Activated naive CD4-positive, alpha-beta T cell treated with anti-CD3 and anti-CD28 coated beads for 36 hours (primary cell): ENCODE measurements at places on chromosomes 13 and 19.

- peaks cover 12% of the 10 kb centered on the region for H3K27me3 ChIP-seq
- H3K27ac ChIP-seq, result no peak overlapping the region
These were observed 42.8 kb upstream of the CLDN10 start for GRCh38 chr13:95509521-95510310.

- H3K27me3 ChIP-seq, result peaks cover 7% of the 10 kb centered on the region
- H3K4me1 ChIP-seq, result peaks cover 19% of the 10 kb centered on the region
- H3K4me3 ChIP-seq, result no peak overlapping the region
- H3K27ac ChIP-seq, result no peak overlapping the region
- H3K36me3 ChIP-seq, result no peaks in the 10 kb centered on the region
These were observed 4.6 kb downstream of the TMC4 start for GRCh38 chr19:54168174-54168917.

GRCh38 chr19:44891016-44891882, at the start of gene TOMM40:
TOMM40 (plus strand) TSS chr19:44891254; CDS start chr19:44891416, 162 bp downstream.
- peaks cover 37% of the 10 kb centered on the region for H3K4me1 ChIP-seq
- peak; percentile 22 for DNase-seq
- H3K4me3 ChIP-seq, result peak within 1 kb of the TSS; percentile 85
- no peaks in the 10 kb centered on the region for H3K27me3 ChIP-seq
- peak within 1 kb of the TSS; percentile 94 for H3K27ac ChIP-seq

DNA sequence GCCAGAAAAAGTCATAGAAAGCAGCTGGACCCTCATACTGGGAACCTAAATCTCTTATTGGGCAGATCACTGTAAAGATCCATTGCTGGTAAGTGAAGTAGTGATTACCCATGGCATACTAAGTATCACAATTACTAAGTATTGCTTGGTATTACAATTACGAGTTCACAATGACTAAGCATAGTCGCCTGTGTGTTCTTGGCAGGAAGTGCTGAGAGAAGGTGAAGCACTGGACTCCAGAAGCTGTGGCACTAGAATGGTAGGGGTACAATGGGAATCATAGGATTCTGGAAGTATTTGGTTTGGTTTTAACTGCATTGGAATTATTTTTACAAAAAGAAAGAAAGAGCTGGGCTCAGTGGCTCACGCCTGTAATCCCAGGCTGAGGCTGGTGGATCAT, 20.3 kb downstream of the LGALS16 start:
- H3K36me3 ChIP-seq, result no peaks in the 10 kb centered on the region
- peaks cover 1% of the 10 kb centered on the region for H3K27me3 ChIP-seq
- H3K4me1 ChIP-seq, result peaks cover 70% of the 10 kb centered on the region
- DNase-seq, result peak; percentile 49
- H3K4me3 ChIP-seq, result peak overlapping the region; percentile 11

DNA sequence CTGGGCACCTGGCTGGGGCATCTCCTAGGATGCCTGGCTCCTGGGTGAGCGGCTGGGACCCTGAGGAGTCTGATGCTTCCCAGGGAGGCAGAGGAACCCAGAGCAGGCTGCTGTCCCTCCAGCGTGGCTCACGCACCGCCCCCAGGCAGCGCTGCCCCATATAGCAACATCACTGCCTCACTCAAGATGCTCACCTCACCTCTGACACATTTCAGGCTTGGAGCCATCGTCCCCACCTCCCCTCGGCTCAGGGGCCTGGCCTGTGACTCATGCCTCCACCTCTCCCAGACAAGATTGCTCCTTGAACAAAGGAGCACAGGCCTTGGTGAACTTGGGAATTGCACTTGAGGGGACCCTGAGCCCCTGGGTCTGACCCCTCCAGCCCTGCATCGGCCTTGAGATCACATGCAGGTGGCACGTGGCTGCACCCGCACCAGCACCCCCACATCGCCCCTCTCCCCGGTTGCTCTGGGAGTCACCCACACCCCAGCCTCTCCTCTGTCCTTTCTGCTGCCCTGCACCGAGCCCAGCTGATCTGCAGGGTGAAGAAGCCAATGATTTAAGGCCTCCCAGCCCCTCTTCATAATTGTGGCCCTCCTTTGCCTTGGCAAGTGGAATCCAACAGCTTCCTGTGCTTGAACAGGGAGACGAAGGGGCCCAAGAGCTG, 11.2 kb downstream of the CEBPA start:
- DNase-seq, result no peak
- H3K27ac ChIP-seq, result no peak overlapping the region
- H3K4me1 ChIP-seq, result peaks cover 3% of the 10 kb centered on the region
- H3K4me3 ChIP-seq, result no peak overlapping the region
- peaks cover 18% of the 10 kb centered on the region for H3K27me3 ChIP-seq
- peaks cover 6% of the 10 kb centered on the region for H3K36me3 ChIP-seq

DNA sequence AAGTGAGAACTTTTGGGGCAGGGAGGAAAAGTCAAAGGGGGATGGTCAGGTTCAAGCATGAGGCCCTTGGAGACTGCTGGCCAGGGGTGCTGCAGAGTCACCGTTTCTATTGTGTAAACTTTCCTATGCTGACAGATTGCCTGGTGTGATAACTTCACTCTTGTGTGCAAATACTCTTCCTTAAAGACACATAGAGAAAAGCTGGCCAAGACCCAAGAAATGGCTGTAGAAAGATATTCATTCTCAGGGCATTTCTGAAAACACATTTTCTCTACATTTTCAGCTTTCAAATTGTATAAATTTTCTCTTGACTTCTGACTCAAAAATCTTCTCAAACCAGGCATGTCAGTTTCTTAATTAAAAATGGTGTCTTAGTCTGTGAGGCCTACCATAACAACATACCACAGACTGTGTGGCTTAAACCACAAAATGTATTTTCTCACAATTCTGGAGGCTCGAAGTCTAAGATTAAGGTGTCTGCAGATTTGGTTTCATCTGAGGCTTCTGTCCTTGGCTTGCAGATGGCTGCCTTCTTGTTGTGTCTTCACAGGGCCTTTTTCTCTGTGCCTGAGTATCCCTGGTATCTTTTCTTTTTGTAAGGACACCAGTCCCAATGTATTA, 304.5 kb downstream of the KCNRG start:
- H3K4me1 ChIP-seq, result peaks cover 12% of the 10 kb centered on the region
- no peak for DNase-seq
- no peak overlapping the region for H3K27ac ChIP-seq
- no peak overlapping the region for H3K4me3 ChIP-seq

DNA sequence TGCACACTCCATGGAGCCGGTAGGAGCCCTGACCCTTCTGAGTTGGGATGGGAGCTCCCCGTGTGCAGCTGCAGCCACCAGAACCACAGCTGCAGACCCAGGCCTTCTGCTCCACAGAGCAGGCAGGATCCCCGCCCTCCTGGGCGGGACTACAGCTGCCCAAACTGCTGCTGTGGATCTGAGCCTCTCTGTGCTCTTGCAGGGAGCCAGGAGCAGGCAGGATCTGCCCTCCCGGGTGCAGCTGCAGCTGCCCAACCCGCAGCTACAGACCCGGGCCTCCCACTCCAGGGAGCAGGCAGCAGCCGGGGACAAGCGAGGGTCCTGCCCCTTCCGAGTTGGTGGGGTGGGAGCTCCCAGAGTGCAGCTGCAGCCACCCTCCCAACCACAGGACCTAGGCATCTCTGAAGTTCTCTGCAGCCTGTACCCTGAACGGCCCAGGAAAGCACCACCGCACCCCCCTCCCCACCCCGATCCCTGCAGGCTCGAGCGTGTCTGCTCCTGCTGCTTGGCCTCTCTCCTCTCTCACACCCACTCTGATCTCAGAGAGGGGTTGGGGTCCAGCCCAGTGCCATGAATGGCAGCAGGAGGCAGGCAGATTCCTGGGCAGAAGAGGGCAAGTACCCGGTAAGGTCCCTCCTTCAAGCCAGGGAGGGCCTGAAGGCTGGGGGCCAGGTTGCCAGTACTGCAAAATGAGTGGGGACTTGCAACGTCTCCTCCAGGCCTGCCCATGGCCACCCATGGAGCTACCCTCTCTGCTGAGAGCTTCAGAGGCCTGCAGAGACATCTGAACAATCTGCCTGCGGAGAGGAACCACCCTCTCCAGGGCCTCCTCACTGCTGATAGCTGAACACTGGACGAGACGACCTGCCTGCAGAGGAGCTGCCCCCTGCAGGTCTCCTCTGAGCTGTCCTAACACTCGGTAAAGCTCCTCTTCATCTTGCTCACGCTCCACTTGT, 16.4 kb upstream of the EMP3 start:
- DNase-seq, result no peak
- no peaks in the 10 kb centered on the region for H3K36me3 ChIP-seq
- H3K4me1 ChIP-seq, result no peaks in the 10 kb centered on the region
- no peaks in the 10 kb centered on the region for H3K27me3 ChIP-seq
- H3K4me3 ChIP-seq, result no peak overlapping the region
- H3K27ac ChIP-seq, result no peak overlapping the region

DNA sequence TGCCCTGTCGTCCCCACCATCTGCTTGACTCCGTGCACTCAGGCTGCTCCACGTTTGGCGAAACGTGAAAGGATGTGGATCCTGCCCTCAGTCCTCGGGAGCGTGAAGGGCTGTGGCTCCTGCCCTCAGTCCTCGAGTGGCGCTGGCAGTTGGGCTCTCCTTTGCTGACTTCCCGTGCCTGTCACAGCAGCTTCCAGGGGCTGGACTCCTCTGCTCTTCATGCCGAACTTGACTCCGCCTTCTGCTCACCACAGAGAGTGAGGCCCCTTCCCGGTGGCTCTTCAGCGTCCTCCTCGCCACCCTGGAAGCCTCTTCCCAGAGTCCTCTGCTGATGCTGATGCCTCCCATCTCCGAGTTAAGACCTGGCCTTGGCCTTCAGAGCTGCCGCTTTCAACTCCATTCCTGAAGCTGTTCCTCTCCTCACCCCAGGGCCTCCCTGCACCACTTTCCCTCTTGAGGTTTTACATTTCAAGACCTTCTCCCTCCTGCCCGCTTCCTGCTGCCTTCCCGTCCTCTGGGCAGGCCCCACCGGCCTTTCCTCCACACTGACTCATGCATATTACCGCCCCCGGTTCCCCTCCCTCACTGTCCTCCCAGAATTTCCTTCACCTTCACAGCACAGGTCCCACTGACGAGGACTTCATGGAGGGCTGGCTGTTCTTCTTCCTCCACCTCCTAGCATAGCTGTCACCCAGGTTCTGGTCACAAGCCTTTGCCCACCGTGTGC, 111.7 kb downstream of the SHISA2 start:
- no peaks in the 10 kb centered on the region for H3K36me3 ChIP-seq
- no peak overlapping the region for H3K27ac ChIP-seq
- H3K4me3 ChIP-seq, result no peak overlapping the region
- H3K27me3 ChIP-seq, result no peaks in the 10 kb centered on the region
- no peak for DNase-seq

GRCh38 chr13:26583662-26584061, 26.2 kb downstream of the WASF3 start:
- no peak overlapping the region for H3K27ac ChIP-seq
- peaks cover 7% of the 10 kb centered on the region for H3K27me3 ChIP-seq
- no peak overlapping the region for H3K4me3 ChIP-seq
- no peaks in the 10 kb centered on the region for H3K4me1 ChIP-seq
- H3K36me3 ChIP-seq, result no peaks in the 10 kb centered on the region

DNA sequence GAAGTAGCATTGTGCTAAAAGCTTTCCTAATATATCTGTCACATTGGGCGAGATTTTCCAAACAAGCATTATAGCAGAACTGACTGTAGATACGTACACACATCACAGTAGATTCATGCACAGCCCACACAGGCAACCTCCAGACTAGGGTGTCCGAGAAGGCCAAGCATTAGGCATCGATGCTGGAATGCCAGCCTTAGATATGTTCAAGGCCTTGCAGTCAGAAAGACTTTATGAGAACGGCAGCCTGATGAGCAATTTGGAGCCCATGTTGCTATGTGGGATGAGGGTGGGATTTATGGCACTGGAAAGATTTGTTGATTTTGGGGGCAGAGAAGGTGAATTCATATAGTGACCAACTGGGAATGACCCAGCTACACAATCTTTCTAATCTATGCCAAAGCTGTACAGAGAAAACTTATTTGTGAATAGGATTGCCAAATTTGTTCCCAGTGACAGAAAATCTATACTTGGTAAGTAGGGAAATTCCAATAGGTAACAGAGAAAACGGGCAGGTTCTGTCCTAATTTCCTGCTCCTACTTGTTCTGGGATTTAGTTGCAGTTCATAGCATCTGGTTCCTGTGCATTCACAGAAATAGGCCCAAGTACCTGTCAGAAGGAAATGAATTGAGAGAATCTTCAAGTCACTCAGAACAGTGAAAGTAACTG, 31.0 kb upstream of the SPRY2 start:
- H3K4me1 ChIP-seq, result no peaks in the 10 kb centered on the region
- no peak overlapping the region for H3K27ac ChIP-seq
- DNase-seq, result no peak
- H3K4me3 ChIP-seq, result no peak overlapping the region

GRCh38 chr13:69155136-69155535, 952.5 kb upstream of the ATXN8OS start:
- H3K4me3 ChIP-seq, result no peak overlapping the region
- H3K27me3 ChIP-seq, result no peaks in the 10 kb centered on the region
- no peaks in the 10 kb centered on the region for H3K4me1 ChIP-seq
- H3K27ac ChIP-seq, result no peak overlapping the region

DNA sequence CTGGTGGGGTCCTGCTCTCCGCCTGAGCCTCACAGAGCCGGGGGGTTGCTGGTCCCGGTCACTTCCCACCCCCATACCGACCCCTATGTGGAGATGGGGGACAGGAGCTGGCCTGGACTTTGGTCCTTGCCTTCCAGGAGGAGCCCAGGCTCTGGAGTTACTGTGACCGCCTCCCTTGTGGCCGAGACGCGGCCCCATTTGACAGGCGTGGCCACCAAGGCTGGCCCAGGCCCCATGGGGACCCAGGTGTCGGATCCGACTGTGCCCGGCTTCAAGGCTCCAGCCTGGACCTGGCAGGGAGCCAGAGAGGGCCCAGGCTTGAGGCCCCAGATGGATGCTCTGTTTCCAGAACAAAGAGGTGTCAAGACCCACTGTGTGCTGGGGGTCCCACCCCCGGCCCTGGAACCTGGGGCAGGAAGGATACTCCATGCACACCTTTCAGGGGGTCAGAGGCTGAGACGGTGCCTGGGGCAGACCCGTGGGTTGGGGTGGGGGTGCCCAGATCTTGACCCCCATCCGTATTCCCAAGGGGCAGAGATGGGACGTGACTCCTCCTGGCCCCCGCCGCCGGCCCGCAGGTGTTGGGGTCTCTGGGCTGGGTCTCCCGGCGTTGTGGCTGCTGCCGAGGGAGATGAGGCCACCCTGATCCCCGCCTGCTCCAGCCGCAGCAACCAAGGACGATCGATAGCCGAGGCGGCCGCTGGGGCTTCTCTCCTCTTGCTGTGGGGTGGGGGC, 47.8 kb upstream of the TCF3 start:
- peaks cover 9% of the 10 kb centered on the region for H3K4me1 ChIP-seq
- no peak overlapping the region for H3K27ac ChIP-seq
- peaks cover 28% of the 10 kb centered on the region for H3K27me3 ChIP-seq
- H3K4me3 ChIP-seq, result no peak overlapping the region

DNA sequence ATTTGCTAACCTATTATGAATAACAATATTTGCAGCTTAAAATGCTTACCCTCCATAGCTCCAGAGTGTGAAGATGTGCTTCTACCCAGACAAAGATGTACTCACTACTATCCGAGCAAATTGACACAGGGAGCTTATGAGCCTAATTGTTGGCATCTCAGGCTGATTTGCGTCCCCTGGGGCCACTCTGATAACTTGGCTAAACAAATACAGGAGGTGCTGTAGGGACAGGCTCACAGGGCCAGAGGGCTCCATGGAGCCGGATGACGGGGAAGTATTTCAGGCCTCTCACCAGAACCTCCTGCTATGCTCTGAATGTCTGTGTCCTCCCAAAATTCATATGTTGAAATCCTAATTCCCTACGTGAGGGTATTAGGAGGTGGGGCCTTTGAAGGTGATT, 26.7 kb upstream of the C19orf12 start:
- DNase-seq, result no peak
- H3K4me1 ChIP-seq, result no peaks in the 10 kb centered on the region
- no peak overlapping the region for H3K4me3 ChIP-seq
- H3K27ac ChIP-seq, result no peak overlapping the region
